Mucosa of gallbladder (tissue), 1 donor: ENCODE measurements at places on chromosomes 5 and 9. TPM values are rescaled to one million over a fixed set of nuclear protein-coding genes. Genes with fewer than 3 reads are reported as not detected.

Gene IL13
- not detected for total RNA-seq

Gene OSMR
- 26.8 TPM for total RNA-seq

Gene CMYA5
- 4.5 TPM for total RNA-seq

Gene SH2D3C
- total RNA-seq, result 9.1 TPM

Gene ADGRV1
- total RNA-seq, result 31.9 TPM

DNA sequence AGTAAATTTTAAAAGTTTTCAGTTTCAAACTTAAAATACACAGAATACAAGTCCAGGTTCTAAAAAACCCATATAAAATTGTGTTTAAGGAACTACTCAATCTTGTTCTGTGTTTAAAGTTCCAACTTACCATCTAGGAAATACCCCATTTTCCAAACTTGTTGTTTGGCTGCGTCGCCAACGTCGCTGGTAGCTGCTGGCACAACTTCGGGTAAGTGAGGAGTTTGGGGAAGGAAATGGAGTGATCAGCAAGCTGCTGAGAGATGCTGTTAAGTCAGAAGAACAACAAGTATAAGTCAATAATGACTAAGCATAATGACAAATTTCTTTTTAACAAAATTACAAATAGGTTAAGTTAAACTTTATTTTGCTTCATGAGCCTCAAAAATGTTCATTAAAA lies 71.3 kb upstream of the RAPGEF6 start:
- no peak for DNase-seq

GRCh38 chr5:167754501-167755021 lies 536.9 kb upstream of the WWC1 start:
- no peak for DNase-seq

- no peak for DNase-seq
Observed at GRCh38 chr5:74250304-74251102, 390.0 kb downstream of the ENC1 start.

DNA sequence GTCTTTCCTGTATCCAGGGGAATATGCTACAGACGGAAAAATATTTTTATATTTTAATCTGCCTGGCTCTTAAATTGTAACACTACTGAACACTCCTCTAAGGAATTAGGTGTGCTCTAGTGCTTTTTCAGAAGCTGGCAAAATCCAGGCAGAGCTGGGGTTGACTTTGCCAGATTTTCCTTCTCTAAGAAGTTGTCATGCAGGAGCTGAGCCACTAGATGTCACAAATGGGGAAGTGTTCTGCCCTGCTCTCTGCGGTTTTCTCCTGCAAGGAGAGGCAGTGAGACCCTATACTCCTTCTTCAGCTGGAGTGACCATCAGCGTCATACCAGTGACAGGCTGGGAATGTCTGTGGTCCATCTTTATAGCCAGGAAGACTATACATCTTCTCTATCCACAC lies 112.5 kb downstream of the HAPLN1 start:
- peak; percentile 19 for DNase-seq

DNA sequence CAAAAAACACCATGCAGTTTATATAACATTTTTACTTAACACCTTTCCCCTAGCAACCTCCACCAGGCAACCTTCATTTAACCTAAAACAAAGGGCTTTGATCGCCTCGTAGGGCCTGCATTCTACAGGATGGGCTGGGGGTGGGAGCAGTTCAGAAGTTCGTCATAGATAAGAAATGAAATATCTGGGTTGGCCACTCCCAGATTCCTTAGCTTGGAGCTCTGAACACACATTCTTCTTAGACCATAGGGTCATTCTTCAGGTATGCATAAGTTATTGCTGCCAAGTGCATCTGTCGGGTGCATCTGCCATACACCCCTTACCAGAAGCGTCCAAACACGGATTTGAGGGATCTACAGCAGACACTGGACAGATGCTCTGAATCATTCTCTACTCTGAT lies 4.3 kb upstream of the SLC22A5 start:
- peak; percentile 48 for DNase-seq

DNA sequence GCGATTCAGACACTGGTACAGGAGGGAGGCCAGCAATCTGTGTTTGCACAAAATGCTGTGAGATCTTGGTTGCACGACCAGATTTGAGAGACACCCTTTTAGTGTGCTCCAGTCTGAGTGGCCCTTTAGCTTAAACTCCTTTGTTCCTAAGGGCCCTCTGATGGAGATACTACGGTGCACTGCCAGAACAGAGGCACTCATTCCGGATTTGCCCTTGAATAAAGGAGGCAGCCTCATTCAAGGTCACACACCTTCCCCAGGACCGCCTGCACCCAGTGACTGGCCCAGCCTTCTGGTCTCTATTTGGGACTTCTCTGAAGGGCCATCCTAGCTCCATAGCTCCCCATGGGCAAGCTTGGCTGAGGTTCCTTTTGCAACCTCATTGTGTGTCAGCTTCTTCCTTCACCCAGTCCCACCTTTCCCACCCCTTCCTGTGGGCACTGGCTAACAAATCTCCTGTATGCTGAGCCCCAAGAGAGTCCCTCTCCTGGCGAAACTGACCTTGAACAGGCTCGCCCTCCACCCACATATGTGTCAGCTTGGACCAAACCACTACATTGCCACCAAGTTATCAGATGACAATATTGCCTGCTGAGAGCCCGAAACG lies 191.7 kb downstream of the GABBR2 start:
- DNase-seq, result no peak

DNA sequence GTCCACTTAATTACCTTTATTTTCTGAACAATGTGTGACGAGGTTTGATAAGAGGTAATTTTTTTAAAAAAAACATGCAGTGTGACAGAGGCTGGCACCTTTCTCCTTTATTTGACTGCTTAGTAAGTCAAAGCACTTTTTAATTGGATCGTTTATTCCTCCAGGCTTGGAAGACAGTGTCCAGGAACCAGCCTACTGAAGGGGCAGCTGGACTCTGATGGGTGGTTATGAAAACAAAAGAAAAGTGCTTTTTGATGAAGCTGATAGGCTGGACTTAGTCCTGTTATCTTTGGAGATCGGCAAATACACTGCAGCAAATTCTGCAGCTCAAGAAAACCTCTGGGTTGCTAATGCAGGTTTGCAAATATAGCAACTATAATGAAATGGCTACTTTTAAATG lies 141.7 kb downstream of the DCP2 start:
- DNase-seq, result no peak

GRCh38 chr5:160363211-160363610 lies 7.2 kb downstream of the C1QTNF2 start:
- no peak for DNase-seq

DNA sequence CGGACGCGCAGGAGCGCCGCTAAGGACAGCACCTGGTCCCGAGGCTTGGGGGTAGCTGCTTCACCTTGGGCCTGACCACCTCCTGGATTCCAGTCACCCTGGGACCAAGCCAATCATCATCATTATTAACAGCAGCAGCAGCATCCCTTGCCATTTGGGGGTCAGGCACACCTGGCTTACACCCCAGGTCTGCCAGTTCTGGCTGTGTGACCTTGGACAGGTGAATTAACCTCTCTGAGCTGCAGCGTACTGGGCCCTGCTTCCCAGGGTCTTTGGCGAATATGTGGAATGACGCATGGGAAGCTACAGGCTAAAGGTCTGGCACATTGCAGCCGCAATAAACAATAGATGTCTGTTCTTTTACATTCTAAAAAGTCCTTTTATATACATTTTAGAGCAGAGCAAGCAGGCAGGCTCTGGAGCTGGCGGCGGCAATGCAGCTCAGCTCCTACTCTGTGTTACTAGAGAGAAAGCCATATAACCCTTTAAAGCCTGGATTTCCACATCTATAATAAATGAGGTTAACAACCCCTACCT lies 97.8 kb upstream of the CPLX2 start:
- no peak for DNase-seq

DNA sequence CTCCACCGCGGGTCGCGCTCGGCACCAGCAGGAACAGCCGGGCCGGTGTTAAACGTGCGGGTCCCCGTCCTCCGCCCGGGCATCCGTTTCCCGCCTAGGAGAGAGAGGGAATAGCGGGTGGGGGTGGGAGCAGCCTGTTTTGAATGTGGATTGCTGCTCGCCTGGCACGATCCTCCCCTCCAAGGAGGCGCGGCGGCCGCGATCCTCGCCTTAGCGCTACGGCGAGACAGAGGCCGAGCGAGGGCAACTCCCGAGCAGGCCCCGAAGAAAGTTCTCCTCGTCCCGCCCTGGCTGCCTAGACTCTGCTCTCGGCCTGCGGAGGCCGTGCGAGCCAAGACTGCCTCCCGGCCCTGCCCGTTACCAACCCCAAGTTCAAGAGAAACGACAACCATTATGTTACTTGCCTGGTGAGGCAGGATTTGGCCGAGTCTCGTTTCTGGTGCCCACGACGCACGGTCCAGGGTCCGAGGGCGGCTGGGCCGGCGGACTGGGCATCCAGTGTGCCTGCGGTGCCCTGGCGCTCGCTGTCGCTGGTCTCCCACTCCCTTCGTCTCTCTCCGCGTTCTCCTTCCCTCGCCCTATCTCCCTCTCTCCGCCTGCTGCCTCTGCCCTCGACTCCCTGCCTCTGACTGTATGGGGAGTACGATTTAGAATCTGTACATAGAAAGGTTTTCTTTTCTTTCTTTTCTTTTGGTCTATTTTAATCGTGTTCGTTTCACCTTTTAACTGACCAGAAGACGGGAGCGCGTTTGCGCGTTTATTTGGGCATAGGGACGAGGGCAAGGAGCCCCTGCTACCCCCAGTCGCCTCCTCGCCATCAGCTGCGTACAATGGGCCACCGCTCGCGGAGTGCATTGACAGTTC lies 724 bp downstream of the NR2F1-AS1 start:
- DNase-seq, result no peak

DNA sequence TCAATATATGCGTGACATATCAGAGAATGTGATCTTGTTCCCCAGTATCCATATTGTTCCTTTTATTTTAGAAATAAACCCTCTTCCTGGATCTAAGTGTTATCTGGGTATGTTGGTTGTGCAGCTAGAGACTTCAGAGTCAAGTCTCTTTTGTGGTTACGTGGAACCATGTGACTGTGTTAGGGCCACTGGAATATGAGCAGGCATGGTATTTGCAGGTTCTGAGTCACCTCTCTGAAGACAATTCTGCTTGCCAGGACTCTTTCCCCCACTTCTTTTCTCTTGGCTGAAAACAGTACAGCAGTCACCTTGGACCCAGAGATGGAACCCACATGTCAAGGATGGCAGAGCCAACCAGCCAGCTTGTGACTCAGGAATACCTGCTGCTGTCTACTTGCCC lies 59.7 kb downstream of the ATP10B start:
- no peak for DNase-seq

DNA sequence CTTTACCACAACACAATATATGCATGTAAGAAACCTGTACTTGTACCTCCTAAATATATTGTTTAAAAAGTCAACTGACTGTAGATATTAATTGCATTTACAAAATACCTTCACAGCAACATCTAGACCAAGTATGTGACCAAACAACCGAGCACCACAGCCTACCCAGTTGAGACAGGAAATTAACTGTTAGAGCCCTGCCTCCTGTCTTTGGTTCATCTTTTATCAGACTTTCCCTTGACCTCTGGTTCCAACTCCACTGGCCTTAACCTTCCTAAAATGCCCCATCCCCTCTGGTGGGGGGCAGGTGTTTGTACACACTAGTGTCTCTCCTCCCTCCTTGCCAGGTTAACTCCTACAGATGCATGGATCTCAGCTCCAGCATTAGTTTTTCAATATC lies 155.0 kb upstream of the PANK3 start:
- DNase-seq, result no peak

- peak; percentile 50 for DNase-seq
Observed at GRCh38 chr5:59766427-59767210, 126.9 kb downstream of the PDE4D start.

GRCh38 chr5:111774525-111774924 lies 17.5 kb upstream of the NREP start:
- peak; percentile 15 for DNase-seq

DNA sequence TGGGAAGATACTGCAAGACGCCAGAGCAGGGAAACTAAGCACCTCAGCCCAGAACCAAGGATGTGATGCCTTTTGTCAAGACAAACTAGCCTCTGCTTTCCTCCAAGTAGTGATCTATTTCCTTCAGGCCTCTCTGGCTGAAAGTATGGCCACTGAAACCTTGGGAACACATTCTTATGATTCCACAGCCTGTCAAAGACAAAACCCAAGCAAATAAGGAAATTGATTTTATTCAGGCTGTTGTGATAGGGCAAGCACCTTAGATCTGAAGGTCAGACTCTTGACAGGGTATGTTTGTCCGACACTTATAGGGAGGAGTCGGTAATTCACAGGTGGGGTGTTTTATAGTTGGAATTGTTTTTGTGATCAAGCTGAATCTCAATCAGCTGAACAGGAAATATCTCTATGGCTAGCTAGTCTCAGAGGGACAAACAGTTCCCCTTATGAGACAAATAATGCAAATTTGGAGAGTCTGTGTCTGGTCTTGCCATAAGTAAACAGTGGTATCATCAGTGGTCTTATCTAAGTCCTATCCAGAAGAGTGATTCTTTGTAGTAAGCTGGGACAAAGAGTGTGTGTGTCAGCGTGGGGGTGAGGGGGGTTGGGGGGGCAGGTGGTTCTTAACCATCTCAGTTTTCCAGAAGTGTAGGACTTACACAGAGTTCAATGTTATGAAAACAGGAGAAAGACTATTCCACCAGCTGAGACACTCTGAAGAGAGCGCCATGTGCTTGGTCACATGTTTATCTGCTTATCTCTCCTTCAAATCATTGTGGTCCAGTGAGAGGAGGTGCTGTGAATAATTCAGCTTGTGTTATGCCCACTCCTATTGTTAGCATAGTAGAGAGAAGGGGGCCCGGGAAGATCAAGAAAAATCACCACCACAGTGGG lies 6.7 kb upstream of the ZCCHC10 start:
- DNase-seq, result no peak

DNA sequence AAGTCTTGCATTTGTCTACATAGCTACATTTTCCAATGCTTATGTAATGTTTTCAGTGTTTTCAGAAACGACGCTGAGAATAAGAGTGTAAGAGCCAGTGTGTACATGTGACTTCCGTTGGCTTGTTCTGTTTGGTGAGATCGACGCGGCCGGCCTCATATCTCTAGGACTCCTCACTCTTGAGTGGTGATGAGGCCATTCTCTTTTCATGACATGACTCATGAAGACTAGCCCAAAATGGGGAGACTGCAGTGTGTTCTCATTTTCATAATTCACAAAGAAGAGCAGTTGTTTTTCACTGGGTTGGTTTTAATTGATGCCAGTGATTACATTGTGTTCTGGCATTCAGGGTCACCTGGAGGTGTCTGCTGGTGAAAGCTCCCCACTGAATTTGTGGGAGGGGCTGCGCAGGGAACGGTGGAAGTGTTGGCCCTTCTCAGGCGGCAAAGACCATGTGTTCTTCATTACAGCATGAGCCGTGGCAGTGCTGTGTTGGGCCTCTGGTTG lies 131.5 kb upstream of the OTULINL start:
- DNase-seq, result peak; percentile 46

GRCh38 chr9:118891213-118891612 lies 478.0 kb downstream of the BRINP1 start:
- DNase-seq, result no peak

GRCh38 chr5:148826739-148827070 lies 294 bp downstream of the ADRB2 start:
- DNase-seq, result no peak

GRCh38 chr5:116157902-116158301 lies 73.1 kb downstream of the COMMD10 start:
- no peak for DNase-seq

GRCh38 chr9:92175441-92175840 lies 60.2 kb upstream of the SPTLC1 start:
- no peak for DNase-seq

- DNase-seq, result no peak
Observed at GRCh38 chr5:143806579-143806978, 5.4 kb upstream of the HMHB1 start.
